ENCODE measurements at places on chromosomes 4 and X.
A peak's percentile ranks its signal among the peaks of the same experiment; 100 is the strongest.

- H3K4me1 ChIP-seq = no peaks in the 10 kb centered on the region
- no peak overlapping the region for H3K27ac ChIP-seq
- H3K4me3 ChIP-seq = no peak overlapping the region
Observed at GRCh38 chr4:103118166-103118565, 18.5 kb upstream of the BDH2 start.

DNA sequence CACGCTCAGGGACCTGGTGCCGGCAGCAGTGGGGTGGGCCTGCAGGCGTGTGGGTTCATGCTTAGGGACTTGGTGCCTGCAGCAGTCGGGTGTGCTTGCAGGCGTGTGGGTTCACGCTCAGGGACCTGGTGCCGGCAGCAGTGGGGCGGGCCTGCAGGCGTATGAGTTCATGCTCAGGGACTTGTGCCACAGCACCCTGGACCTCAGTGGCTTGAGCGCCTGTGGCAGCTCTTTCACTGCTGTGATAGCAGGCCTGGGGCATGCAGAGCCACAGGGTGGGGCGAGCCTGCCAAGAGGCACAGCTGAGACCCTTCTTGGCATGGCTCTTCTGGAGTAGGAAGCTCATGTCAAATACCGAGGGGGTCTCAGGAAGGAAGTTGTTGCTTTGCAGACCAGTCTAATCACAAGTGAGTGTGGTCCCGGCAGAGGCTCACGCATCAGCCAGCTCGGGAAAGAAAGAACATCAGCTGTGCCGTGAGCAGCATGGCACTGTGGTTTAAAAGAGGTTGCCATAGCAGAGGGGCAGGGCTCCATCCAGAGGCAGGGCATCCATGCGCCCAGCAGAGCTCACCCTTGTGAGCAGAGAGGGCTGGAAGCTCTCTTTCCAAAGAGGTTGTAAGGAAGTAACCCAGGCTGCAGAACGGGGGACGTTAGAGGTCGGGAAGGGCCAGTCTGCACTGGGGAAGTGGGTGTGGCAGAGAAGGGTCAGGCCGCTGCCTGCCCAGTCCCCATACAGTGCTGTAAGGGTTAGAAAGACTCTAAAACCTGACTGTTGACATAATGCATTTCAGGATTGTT is 21.1 kb downstream of the PIGG start:
- no peaks in the 10 kb centered on the region for H3K27me3 ChIP-seq
- H3K27ac ChIP-seq = no peak overlapping the region
- H3K4me1 ChIP-seq = no peaks in the 10 kb centered on the region
- DNase-seq = no peak
- peaks cover 71% of the 10 kb centered on the region for H3K36me3 ChIP-seq

- no peaks in the 10 kb centered on the region for H3K27me3 ChIP-seq
- no peaks in the 10 kb centered on the region for H3K36me3 ChIP-seq
- no peak overlapping the region for H3K27ac ChIP-seq
- H3K4me1 ChIP-seq = no peaks in the 10 kb centered on the region
- H3K4me3 ChIP-seq = no peak overlapping the region
Observed at GRCh38 chrX:10450229-10450958, 170.0 kb downstream of the MID1 start.

- no peaks in the 10 kb centered on the region for H3K36me3 ChIP-seq
- no peak overlapping the region for H3K27ac ChIP-seq
- DNase-seq = no peak
- no peak overlapping the region for H3K4me3 ChIP-seq
- H3K27me3 ChIP-seq = no peaks in the 10 kb centered on the region
Observed at GRCh38 chrX:28757290-28757689, 170.0 kb downstream of the IL1RAPL1 start.

GRCh38 chr4:153825126-153825525 is 36.2 kb upstream of the SFRP2 start:
- DNase-seq = no peak
- H3K4me1 ChIP-seq = no peaks in the 10 kb centered on the region
- no peak overlapping the region for H3K27ac ChIP-seq
- peaks cover 10% of the 10 kb centered on the region for H3K27me3 ChIP-seq
- H3K4me3 ChIP-seq = no peak overlapping the region
- no peaks in the 10 kb centered on the region for H3K36me3 ChIP-seq

DNA sequence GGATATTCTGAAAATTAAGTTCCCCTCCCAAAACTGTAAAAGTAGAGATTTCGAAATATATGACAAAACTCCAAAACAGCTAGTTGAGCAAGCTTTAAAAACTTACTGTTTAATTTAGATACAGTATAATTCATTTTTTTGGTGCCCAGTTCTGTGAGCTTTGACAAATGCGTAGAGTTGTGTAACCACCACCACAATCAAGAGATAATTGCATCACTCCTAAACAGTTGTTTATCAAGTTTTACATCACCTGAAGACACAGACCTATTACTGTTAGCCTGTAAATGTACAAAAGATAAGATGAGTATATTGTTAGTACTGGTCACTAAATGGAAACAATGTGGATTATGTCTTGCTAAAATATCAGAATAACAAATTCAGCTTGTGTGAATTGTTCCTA is 62.3 kb downstream of the ALG13 start:
- DNase-seq = no peak
- H3K4me1 ChIP-seq = no peaks in the 10 kb centered on the region
- H3K27me3 ChIP-seq = no peaks in the 10 kb centered on the region
- no peak overlapping the region for H3K4me3 ChIP-seq
- H3K27ac ChIP-seq = no peak overlapping the region

GRCh38 chrX:36543499-36543898 is 464.7 kb upstream of the FAM47C start:
- H3K4me3 ChIP-seq = no peak overlapping the region
- no peaks in the 10 kb centered on the region for H3K36me3 ChIP-seq
- H3K4me1 ChIP-seq = no peaks in the 10 kb centered on the region

DNA sequence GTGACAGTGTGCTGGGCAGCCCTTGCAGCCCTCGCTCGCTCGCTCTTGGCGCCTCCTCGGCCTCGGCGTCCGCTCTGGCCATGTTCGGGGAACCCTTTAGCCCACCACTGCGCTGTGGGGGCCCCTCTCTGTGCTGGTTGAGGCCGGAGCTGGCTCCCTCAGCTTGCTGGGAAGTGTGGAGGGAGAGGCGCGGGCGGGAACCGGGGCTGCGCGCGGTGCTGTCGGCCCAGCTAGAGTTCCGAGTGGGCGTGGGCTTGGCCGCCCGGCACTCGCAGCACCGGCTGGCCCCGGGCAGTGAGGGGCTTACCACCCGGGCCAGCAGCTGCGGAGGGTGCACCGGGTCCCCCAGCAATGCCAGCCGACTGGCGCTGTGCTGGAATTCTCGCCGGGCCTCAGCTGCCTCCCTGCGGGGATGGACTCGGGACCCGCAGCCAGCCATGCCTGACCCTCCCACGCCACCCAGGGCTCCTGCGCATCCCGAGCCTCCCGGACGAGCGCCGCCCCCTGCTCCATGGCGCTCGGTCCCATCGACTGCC is 770.1 kb upstream of the GALNTL6 start:
- no peaks in the 10 kb centered on the region for H3K4me1 ChIP-seq
- DNase-seq = no peak
- H3K27ac ChIP-seq = no peak overlapping the region
- H3K27me3 ChIP-seq = no peaks in the 10 kb centered on the region

- no peak for DNase-seq
- no peaks in the 10 kb centered on the region for H3K27me3 ChIP-seq
- no peak overlapping the region for H3K27ac ChIP-seq
- no peaks in the 10 kb centered on the region for H3K4me1 ChIP-seq
- no peaks in the 10 kb centered on the region for H3K36me3 ChIP-seq
- no peak overlapping the region for H3K4me3 ChIP-seq
Observed at GRCh38 chr4:13921805-13922204, 294.3 kb upstream of the BOD1L1 start.

DNA sequence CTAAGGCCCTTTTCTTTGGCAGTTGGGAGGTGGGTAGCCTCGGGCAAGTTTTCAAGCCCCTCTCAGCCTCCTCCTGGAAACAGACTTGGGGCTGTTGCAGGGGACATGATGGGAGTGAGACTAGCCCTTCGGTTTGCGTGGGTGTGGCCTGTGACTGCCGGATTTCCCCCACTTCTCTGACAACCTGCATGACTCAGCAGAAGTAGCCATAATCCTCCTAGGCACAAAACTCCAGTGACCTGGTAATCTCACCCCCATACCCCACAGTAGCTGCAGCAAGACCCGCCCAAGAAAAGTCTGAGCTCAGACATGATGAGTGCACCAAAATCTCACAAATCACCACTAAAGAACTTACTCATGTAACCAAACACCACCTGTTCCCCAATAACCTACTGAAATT is 433.7 kb upstream of the AMOT start:
- H3K4me1 ChIP-seq = no peaks in the 10 kb centered on the region
- H3K27me3 ChIP-seq = no peaks in the 10 kb centered on the region
- no peak overlapping the region for H3K4me3 ChIP-seq
- no peaks in the 10 kb centered on the region for H3K36me3 ChIP-seq
- no peak overlapping the region for H3K27ac ChIP-seq

DNA sequence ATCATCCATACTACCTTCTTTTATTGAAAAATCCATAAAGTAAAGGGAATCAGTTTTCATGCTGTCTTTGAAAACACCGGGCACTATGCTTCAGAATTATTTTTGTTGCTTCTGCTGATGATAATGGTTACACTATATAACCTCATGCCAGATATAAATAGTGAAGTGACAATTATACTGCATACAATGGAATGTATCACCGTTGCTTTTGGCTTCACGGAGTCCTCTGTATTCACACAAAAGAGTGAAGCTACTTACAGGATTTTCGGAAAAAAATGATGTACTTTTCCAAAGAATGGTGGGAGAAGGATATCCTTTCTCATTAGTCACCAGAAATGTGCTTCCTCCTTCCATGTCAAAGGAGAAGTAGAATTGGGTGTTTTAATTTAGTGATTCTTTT is 159.1 kb upstream of the PITX2 start:
- no peak overlapping the region for H3K4me3 ChIP-seq
- H3K36me3 ChIP-seq = no peaks in the 10 kb centered on the region
- no peaks in the 10 kb centered on the region for H3K4me1 ChIP-seq
- DNase-seq = no peak
- H3K27me3 ChIP-seq = no peaks in the 10 kb centered on the region
- no peak overlapping the region for H3K27ac ChIP-seq

DNA sequence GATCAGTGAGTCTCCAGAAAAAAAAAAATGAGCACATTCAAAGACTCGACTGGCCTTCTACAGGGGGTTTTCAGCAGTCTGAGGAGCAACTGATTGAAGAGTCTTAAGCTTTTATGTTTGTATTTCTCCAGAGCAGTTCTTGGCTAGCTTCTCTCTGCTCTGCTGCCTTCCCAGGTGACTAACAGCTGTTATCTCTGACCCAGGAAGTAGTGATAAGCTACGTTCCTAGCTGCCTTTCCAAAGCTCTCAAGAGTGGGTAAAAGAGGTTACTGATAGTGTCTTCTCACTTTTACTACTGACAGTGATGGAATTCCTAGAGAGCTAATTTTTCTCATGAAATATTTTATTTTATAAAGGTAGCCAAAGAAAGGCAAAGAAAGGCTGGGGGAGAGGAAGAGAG is 66.6 kb downstream of the ENOX2 start:
- no peak overlapping the region for H3K4me3 ChIP-seq
- H3K27me3 ChIP-seq = no peaks in the 10 kb centered on the region
- no peak for DNase-seq
- H3K36me3 ChIP-seq = no peaks in the 10 kb centered on the region

- no peaks in the 10 kb centered on the region for H3K36me3 ChIP-seq
- H3K27ac ChIP-seq = no peak overlapping the region
- no peaks in the 10 kb centered on the region for H3K27me3 ChIP-seq
- DNase-seq = no peak
Observed at GRCh38 chrX:26376037-26376708, 160.2 kb downstream of the MAGEB5 start.

- H3K36me3 ChIP-seq = no peaks in the 10 kb centered on the region
- no peak for DNase-seq
- H3K27ac ChIP-seq = no peak overlapping the region
- H3K4me3 ChIP-seq = no peak overlapping the region
- no peaks in the 10 kb centered on the region for H3K4me1 ChIP-seq
Observed at GRCh38 chr4:173379929-173380328, 9.2 kb downstream of the SAP30 start.

DNA sequence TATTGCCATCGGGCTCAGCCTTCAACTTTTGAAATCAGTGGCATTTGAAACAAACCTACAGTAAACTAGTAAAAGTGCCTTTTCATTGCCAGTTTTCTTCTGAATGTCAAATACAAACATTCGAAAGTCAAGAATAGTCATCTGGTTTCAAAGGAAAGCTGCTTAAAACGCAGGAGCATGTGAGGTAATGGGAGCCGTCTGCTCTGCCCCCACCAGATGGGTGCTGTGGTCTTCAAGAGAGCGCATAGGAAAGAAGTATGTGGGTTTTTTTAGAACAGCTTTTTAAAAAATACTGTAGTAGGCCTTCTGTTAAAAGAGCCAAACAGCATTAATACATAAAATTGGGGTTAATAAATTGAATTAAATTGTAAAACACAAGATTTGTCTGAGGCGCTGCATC is 88.6 kb downstream of the STOX2 start:
- H3K36me3 ChIP-seq = no peaks in the 10 kb centered on the region
- H3K27ac ChIP-seq = no peak overlapping the region

- no peaks in the 10 kb centered on the region for H3K27me3 ChIP-seq
- no peak overlapping the region for H3K27ac ChIP-seq
- DNase-seq = no peak
- no peaks in the 10 kb centered on the region for H3K36me3 ChIP-seq
Observed at GRCh38 chrX:149298111-149298510, 207.0 kb downstream of the IDS start.

DNA sequence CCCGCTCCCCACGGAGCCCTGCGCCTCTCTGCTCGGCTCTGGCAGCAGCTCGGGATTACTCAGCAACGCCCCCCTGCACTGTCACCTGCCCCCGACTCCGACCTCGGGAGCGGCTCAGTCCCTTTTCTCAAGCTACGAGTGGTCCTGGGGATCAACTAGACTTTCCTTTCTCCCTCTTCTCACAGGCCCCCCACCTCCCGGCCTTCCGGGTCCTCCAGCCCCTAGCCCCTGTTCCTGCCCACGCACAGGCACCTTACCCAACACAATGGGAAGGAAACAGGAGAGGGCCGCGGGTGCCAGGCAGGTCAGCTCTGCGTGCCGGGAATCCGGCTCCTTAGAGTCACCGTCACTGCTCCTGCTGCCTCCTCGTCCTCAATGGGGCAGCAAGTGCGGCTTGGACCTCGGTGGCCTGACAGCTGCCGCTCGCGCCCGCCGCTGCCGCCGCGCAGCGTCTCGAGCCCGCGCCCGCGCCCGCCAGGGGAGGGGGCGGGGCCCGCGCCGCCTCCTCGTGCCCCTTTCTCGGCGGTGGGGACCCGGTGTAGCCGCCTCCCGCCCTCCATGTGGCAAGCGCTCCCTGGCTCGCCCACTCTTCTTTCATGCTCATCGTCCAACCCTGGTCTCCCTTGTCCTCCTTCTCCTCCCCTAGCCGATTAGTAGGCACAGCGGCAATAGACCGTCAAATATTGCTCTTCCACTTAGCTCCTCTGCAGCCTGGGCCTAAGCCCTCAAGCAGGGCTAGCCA is at the start of gene RAB9B:
RAB9B (minus strand) TSS at position 455 of the 742 bp plus-strand sequence. CDS start 6,473 bp downstream, outside the sequence.
- H3K36me3 ChIP-seq = no peaks in the 10 kb centered on the region
- H3K4me3 ChIP-seq = peak within 1 kb of the TSS; percentile 78
- H3K4me1 ChIP-seq = peaks cover 2% of the 10 kb centered on the region
- peaks cover 2% of the 10 kb centered on the region for H3K27me3 ChIP-seq
- no peak within 1 kb of the TSS for H3K27ac ChIP-seq

- H3K27me3 ChIP-seq = no peaks in the 10 kb centered on the region
- no peak for DNase-seq
- no peaks in the 10 kb centered on the region for H3K36me3 ChIP-seq
- H3K4me3 ChIP-seq = no peak overlapping the region
Observed at GRCh38 chr4:5958199-5958735, 60.0 kb downstream of the C4orf50 start.

GRCh38 chrX:24014388-24015018 is 12.5 kb downstream of the KLHL15 start:
- H3K4me1 ChIP-seq = peaks cover 37% of the 10 kb centered on the region
- H3K27ac ChIP-seq = peak overlapping the region; percentile 92
- peak; percentile 76 for DNase-seq
- H3K27me3 ChIP-seq = no peaks in the 10 kb centered on the region
